ENCODE measurements at places on chromosomes 7 and 10. TPM values are rescaled to one million over a fixed set of nuclear protein-coding genes. Genes with fewer than 3 reads are reported as not detected.

Gene NCF1
- total RNA-seq: 0.49 TPM

GRCh38 chr10:62108759-62109586 is 159.7 kb downstream of the RTKN2 start:
- DNase-seq: no peak

Gene CXCL12
- 47.3 TPM for total RNA-seq

Gene CHAT
- total RNA-seq: not detected

GRCh38 chr7:77745746-77746145 is 49.5 kb downstream of the RSBN1L start:
- DNase-seq: no peak

Gene CYP3A5
- total RNA-seq: not detected

DNA sequence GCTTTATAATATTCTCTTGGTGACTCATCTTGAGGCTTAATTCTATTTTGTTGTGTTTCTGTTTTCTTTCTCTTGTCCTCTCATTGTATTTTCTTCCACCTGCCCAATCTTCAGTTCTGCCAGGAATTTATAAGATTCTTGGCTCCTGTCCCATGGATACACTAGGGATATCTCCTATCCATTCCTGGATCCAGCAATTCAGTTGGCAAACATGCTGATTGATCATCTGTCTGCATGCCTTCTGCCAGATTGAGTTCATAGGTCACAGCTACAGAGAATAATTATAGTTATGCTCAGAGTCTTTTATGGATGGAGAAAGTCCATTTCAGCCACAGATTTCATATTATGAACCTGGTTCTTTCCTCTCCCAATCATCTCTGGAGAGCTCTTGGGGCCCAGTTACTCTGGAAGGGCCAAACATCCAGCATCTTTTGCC is 140.4 kb upstream of the MAGI2 start:
- DNase-seq: no peak

Gene DIP2C
- 7.5 TPM for total RNA-seq

- DNase-seq: no peak
Measured at GRCh38 chr10:62545160-62546066, 171.2 kb downstream of the ZNF365 start.

- no peak for DNase-seq
Measured at GRCh38 chr10:86644152-86644793, 10.1 kb upstream of the OPN4 start.

DNA sequence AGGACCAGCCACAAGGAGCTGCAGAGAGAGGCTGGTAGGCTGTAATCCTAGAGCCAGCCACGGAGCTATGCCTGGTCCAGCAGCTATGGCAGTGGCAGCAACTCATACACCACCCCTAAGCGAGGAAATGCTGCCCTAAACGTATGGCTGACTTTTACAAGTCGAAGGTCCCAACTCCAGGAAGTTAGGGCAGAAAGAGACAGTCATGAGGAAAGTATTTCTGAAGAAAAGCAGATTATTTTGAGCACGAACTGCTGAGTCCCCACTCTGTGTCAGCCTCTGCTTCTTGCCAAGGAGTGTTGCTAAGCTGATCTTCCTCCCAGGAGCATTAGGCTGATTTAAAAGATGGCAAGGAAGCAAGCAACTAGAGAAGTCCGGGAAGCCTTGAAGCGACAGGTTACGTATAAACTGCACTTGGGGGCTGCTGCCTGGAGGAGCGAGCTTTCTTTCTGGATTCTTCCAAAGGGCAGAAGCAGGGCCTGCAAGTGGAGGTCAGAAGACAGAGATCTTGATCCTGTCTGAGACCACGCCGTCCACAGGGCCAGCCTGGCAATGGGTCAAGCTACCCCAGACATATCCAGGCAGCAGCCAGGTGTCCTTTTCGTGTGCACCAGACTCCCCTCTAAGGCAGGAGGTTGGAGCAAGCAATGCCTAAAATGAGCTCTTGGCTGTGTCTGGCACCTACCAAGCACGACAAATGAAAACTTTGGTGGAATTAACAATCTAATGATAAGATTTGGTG is 39.4 kb downstream of the PLXNA4 start:
- no peak for DNase-seq

GRCh38 chr10:12617191-12618175 is 268.1 kb downstream of the CAMK1D start:
- DNase-seq: no peak

DNA sequence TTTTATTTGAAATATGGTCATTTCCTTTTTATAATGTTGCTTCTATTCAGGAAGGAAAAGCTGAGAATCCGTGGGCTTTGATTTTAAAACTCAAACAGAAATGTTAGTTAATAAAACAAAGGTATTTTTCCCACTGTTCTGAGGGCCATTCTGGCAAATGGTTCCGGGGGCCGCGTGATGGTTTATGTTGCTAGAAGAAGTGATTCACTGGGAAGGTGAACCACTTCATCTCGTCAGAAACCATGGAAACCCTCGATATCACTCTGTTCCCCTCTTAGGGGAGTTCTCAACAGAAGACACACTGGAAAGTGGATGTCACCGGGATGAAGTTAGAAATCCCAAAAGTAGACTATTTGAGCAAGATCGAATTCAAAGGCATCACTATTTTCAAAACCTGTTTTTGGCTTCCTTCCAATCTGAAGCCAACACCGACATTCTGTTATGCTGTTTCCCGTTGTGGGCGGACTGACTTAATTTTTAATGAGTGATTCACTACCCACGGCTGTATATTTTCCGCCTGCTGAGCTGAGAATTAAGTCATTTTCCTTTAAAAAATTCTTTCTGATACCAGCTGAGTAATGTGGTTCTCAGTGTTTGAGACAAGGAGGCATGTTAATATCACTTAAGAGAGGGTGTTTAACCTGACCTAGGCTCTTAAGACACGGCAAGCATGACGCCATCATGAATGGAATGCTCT is 84.1 kb downstream of the PTPRE start:
- DNase-seq: no peak

GRCh38 chr10:61918140-61918539 is 16.6 kb downstream of the ARID5B start:
- DNase-seq: no peak

GRCh38 chr7:148222721-148223120 is 367.8 kb upstream of the C7orf33 start:
- DNase-seq: no peak

DNA sequence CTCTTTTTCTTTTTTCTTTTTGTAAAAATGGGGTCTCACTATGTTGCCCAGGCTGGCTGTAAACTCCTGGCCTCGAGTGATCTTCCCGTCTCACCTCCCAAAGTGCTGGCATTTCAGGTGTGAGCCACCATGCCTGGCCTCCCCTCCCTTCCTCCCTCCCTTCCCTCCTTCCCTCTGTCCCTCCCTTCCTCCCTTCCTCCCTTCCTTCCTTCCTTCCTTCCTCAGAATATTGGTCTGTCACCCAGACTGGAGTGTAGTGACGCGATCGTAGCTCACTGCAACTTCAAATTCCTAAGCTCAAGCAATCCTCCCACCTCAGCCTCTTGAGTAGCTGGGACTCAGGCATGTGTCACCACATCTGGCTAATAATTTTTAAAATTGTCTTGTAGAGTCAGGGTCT is 8.4 kb downstream of the AGAP3 start:
- DNase-seq: no peak

GRCh38 chr7:18900803-18901202 is 216.6 kb downstream of the TWIST1 start:
- DNase-seq: no peak

DNA sequence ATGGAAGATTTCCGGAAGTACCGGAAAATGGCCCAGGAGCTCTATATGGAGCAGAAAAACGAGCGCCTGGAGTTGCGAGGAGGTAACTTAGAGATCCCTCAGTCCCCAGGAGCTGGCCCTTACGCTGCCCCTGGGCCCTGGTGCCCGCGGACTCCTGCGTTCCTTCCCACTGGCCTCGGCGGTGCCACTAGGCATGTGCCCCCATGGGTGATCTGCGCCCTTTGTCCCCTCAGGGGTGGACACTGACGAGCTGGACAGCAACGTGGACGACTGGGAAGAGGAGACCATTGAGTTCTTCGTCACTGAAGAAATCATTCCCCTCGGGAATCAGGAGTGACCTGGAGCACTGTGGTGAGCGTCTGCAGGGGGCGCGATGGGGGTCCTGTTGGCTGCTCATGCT is 24.2 kb upstream of the CHST12 start:
- DNase-seq: no peak

DNA sequence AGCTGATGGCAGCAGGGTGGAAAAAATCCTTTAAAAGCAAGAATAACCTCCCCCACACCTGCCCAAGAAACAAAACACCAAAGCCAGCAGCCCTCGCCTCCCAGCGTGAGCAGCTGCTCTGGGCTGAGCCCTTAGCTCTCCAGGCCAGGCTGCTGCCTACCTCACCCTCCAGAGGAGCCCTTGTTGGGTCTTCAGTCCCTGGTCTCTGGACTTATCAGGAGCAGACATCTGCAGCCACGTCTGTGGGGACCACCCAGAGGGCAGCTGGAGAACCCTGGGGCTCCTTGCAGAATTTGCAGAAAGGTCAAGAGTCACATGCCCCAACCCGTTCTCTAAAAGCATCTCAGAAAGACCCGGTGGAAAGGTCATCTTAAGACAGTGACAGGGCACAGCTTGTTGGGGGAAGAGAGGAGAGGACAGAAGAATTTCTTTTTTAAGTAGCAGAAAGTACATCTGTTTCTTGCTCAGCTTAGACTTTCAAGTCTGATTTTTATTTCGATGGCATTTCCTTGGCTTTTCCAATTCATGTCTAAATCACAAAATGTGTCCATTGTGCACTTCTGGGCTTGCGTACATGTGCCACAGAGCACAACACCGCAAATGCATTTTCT is 425.7 kb upstream of the NFE2L3 start:
- peak; percentile 21 for DNase-seq

DNA sequence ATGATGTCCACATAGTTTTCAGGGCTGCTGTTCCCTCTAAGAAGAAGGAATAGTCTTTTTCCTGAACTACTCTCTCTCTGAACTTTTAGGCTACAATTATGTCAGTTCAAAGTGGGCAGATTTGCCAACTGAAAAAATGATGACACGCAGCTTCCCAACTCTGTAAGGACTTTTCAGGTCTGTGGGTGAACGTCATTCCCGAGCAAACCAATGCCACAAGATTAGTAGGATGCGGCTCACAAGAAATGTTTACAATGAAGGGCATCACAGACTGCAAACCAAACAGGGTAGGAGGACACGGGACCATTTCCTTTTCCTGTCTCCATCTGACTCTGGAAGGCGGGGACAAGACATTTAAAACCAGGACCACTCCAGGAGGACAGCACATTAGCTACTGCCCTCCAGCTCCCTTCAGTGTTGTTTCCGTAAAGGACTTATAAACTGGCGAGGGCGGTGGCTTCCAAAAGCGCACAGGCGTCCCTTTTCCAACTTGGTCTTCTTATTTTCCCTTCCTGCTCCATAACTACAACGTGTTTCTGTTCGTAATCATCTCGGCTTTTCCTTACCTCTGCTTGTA is 539 bp upstream of the MKLN1 start:
- peak; percentile 72 for DNase-seq

GRCh38 chr7:69609541-69610373 is 11.5 kb downstream of the AUTS2 start:
- DNase-seq: no peak

Gene NYAP1
- total RNA-seq: 4.9 TPM

- DNase-seq: no peak
Measured at GRCh38 chr7:85566095-85566794, 379.4 kb upstream of the SEMA3D start.

DNA sequence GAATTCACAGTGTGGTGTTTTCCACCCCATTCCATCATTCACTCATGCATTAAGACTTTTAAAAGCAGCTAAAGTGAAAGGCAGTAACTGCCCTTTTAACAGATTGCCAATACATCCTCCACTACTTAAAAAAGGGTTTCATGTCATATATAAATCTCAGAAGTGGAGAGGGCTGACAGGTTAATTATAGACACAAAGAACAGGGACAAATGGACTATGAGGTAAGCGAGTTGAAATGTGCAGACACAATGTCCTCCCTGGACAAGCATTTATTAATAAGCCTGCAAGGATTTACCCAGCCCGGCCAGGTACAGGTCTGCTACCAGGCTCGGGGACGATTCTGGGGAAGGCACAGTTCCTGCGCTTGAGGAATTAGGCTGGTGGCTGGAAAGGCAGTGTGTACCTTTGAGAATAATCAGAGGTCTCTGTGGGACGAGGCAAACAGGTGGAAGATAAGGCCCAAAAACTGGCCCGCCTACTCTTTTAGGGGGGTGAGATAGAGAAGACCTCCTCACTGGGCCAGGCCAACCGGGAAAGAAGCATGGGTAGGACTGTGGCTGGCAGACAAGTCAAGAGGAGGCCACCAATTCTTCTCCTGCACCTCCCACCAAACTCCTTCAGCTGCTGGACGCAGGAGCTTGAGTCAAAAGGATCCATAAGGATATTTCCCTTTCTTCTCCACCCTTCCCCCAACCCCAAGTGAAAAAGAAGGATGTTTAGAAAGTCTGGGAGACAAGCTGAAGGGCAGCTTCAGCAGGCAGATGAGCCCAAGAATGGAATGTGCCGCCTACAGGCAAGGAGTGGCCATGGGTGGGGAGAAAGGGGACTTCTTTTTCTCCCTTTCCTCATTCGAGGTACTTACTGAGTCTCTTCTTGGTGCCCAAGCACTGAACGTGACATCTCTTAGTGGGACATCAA is 1.5 kb downstream of the PDLIM1 start:
- peak; percentile 82 for DNase-seq

DNA sequence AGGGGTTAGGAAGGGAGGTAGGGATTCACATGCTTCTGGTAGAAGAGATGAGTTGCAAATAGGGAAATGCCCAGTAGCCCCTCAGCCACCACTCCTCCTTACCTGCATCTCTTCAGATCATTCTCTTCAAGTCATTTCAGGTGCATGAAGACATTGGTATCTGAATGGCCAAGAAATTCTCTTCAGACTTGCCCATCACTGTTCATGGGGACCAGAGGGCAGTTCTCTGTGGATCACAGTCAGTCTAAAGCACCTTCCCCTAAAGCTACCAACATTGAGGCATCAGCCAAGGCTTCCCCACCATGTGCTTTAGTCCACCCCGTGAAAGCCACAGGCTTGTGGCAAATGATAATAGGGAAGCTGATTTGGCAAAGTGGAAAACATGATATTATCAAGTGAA is 319.4 kb upstream of the ZNF32 start:
- no peak for DNase-seq

Gene CHN2
- 7.5 TPM for total RNA-seq

Gene C10orf105
- total RNA-seq: 0.19 TPM

- no peak for DNase-seq
Measured at GRCh38 chr7:99396418-99397296, 11.7 kb downstream of the PDAP1 start.

Gene FAM149B1
- 13.6 TPM for total RNA-seq

- DNase-seq: peak; percentile 74
Measured at GRCh38 chr7:81447351-81447952, 322.4 kb downstream of the HGF start.

DNA sequence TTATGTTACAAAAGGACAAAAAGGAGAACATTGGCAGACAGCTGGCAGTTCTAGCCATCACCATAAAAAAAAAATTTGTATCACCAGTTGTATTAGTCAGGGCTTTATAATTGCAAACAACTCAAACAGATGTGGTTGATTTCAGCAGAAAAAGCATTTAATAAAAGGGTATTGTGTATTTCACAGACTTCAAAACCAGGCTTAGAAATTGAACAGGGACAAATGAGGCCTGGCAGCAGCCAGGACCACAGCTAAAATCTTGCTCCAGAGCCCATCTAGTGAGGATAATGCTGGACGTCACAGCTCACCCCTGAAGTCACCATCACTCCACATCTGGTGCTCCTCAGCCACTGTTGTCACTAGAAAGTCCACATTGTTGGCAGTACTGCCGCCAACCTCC is 52.9 kb upstream of the CALD1 start:
- no peak for DNase-seq
